ENCODE measurements at places on chromosomes 5 and 9.

GRCh38 chr9:3980771-3981170 is 319.1 kb downstream of the GLIS3 start:
- no peak for DNase-seq

DNA sequence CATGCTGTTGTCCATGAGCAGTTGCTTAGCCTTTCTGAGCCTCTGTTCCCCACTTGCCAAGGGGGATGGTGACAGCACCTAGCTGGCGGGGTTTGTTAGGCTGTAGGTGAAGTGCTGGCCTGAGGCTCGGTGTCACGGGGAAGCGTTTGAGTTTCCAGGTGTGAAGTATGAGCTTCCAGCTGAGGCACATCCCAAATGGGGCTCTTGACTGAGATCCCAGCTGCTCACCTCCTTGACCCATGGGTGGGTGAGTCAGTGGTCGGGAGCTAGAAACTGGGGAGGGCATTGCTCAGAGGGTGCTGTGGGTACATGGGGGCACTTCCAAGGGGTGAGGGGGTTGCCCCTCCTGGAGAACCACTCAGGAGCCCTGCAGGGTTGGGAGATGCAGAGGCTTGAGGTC is 26.4 kb upstream of the RNF130 start:
- no peak for DNase-seq

DNA sequence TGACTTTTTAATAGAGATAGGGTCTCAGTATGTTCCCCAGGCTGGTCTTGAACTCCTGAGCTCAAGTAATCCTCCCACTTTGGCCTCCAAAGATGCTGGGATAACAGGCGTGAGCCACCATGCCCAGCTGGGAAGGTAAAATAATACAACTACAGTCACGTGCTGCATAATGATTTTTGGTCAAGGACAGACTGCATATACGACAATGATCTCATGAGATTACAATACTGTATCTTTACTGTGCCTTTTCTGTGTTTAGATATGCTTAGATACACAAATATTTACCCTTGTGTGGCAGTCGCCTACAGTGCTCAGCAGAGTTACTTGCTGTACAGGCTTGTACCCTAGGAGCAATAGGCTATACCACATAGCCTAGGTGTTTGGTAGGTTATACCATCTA is 14.2 kb upstream of the IRF1 start:
- no peak for DNase-seq

DNA sequence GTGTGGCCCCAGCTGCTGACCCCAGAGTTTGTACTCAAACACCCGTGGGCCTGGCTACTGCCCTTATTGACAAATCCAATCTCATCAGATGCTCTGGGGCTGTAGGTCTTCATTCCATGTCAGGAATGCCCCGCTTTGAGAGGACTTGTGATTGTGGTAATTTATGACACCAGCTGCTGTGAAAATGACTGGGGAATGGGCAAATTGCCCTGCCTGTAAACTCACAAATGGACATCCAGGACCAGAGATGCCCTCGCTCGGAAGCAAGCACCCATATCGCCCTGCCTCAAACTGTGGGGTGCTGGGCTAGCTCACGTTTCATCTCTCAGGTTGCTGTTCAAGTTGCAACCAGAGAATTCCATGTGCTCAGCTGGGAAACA is 225.9 kb upstream of the MAP3K1 start:
- no peak for DNase-seq

DNA sequence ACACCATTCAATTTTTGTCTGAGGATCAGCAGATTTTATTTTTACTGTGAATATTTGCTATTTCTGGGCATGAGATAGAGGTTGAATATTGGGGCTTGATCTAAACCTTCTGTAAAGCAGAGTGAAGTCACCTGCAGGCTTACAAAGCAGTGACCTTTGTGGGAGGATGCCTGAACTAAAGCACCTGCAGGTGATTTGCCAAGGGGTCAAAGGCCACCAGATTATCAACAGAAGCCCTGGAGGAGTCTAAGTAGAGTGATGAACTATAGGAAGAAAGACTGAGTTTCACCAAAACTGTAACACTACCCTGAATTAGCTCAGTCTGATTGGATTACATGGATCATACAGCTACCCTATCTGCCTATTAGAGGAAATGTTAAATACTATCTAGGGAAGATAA is 144.3 kb upstream of the PRLR start:
- no peak for DNase-seq

DNA sequence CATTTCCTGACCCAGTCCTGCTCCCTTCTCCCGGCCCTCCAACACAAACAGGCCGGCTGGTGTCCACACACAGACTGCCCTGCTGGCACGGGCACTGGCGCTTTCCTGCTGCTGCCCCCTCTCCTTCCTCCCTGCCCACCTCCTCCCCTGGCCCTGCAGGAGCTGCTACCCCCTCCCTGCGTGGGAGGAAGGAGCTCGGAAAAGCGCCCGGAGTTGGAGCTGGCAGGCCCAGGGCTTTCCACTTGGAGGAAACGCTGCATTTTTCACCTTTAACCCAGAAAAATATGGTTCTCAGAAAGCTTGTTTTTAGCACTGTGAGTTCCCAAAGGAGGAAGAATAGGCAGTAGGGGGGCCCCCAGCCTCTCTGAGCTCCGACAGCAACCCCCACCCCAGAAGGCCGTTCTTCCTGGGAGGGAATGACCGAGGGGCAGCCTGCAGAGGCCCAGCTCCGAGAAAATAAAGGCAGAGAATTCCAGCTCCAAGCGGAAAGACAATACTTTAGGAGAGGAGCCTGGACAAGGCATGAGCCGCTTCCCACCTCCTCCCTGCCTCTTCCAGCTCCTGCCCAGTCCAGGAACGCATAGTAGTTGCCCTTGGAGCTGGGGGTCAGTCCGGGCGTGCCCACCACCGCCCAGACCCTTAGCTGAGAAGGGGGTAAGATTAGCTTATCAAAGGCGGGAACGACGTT is 88.9 kb downstream of the LIFR start:
- no peak for DNase-seq

GRCh38 chr9:72843520-72844439 is 109.1 kb downstream of the ALDH1A1 start:
- DNase-seq: no peak

GRCh38 chr9:110622368-110622767 is 42.8 kb upstream of the SVEP1 start:
- DNase-seq: no peak

DNA sequence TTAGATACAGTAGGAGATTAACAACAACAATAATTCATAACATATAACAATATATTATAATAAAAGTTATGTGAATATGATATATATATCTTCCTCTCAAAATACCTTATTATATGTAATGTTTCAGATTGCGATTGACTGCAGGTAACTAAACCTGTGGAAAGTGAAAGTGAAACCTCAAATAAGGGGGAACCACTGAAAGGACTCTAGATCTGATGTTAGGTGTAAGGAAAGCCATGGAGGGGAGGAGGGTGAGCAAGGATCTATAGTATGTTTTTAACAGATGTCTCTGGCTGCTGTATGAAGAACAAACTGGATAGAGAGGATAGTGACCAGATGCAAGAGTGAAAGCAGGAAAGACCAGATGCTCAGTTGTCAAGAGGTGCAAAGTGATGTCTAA is 5.8 kb upstream of the FSTL4 start:
- DNase-seq: no peak

- DNase-seq: no peak
Measured at GRCh38 chr9:35659340-35659739, 1.2 kb downstream of the CCDC107 start.

GRCh38 chr9:130480673-130481072 is 35.9 kb downstream of the ASS1 start:
- DNase-seq: no peak

DNA sequence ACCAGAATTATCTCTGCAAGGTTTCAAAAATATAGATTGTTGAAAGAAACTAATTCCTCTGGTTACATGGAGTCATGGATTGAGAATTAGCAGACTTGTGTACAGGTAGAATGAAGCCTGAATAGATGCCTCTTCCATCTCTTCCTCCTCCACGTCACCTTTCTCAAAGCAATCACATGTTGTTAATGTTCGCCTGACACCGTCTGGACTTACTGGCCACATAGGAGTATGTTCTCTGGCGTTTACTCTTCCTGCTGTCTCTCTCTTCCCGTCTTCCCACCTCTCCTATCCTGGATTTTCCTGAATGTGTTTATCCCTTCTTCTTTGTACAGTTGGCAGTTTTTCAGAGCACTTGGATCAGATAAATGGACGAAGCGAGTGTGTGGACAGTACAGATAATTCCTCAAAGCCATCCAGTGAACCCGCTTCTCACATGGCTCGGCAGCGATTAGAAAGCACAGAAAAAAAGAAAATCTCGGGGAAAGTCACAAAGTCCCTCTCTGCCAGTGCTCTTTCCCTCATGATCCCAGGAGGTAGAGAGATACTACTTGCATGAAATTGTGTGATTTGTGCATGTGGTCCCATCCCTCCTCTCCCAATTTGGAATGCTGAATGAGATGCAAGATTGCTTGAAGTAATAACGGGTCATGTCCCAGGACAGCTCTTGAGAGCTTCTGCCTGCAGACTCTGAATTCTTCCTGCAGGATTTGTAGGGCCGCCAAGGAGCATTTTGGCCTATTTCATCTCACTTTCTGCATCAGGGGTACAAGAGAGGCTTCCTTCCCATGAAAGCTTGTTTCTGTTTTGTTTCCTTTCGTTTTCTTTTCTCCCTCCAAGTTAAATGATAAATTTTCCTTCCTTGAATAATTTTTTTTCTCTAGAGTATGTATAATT is 47.3 kb downstream of the CD180 start:
- DNase-seq: no peak

DNA sequence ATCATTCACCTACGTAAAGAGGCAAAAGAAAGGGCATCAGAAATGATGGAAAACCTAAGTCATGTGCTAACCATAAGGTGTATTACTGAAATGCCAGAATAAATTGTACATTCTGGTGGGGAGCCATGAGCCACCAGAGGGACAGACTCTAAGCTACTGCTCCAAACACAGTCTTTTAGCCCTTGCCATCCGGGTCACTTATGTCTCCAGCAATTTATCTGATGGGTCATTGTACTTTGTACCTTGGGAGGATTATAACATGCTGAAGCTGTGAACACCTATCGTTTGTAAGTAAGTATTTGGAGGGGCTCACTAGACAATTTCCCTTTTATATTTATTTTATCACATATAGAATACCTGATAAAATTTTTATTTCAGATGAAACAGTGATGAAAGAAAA is 495.1 kb downstream of the KIF4B start:
- no peak for DNase-seq

GRCh38 chr9:36566813-36567221 is 5.9 kb upstream of the MELK start:
- DNase-seq: no peak

- DNase-seq: no peak
Measured at GRCh38 chr5:124408738-124409453, 337.5 kb downstream of the ZNF608 start.

DNA sequence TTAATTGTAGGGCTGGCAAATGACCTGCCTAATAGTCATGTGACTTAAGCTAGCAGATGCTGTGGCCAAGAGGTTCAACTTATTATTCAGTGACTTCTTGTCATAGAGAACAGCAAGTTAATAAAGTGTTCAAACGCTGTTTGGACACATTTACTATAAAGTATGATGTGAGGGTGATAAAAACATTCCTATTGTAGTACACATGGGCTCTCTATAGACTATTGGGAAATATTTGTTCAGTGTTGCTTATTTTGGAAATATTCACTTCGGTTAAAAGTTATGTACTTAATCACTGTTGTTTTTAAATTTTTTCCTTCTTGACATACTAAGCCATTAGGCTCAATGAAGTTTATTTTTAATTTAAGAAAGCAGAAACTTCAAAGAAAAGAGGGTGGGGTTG is 345.0 kb downstream of the NNT start:
- no peak for DNase-seq

DNA sequence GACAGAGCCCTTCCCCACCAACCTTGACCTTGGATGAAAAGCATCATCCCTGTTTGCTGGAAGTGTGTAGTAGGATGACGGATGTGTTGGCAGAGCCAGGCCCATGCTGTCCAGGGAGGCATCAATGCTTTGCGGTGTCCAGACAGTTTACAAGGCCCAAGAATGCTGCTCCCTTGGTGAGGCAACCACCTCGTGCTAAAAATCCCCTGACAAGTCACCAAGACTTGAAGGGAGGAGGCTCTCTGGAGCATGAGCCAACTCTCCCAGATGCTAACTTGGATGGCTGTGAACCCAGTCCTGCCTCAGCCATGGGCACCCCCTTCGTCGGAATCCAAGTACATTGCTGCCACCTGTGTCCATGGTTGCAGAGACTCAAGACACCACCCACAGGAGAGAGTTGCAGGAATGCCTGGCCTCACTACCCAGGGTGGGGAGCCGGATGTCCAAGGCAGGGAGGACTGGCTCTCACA is 9.5 kb upstream of the NKD2 start:
- no peak for DNase-seq

DNA sequence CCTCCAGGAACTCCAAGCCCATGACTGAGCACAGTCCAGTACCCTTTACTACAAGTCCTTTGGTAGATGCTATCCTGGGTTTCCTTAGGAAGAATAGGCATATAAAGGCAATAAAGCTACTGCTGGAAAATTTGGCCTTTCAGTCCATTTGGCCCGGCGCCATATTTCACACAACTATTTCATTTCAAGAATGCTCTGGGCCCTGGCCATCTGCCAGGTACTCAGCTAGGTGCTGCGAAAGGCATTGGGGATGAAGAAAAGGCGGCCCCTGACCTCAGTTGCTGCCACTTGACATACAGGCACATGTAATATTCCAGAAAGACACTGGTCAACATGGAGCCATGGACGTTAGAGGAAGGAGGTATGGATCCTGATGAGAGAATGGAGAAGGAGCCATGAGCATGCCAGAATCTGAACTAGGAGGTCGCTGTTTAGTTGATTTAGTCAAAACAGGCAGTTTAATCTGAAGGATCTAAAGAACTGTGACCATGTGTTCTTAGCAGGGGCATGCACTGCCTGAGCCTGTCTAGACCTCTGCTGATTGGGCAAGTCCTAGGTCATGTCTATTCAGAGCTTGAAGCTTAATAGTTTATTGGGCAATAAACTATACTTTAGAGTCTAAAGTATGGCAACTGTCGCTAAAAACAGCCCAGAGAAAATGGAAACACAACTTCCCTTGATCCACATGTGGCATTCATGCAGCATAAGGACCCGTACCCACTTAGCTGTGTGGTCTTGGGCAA is 149.3 kb downstream of the MELK start:
- no peak for DNase-seq

- no peak for DNase-seq
Measured at GRCh38 chr5:53749621-53750020, 189.2 kb downstream of the NDUFS4 start.

GRCh38 chr5:146336197-146336596 is 2.4 kb upstream of the POU4F3 start:
- DNase-seq: no peak

DNA sequence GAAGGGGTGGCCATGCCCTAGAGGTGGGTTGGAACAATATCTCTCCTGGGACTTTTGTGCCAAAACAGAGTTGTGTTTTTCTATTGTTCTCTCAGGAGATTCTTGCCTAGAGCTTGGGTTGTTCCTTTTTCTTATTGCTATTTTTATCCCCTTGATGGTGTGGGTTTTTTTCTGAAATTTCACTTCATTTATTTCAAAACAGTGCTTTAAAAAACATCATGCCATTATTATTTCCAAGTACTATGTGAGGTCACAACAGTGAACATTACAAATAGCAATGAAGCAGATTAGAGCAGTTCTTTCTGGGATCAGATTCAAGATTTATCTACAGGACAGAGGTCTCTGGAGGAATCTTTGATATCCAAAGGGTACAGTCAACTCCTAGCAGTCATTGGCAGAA is 76.6 kb downstream of the ACTBL2 start:
- no peak for DNase-seq

- no peak for DNase-seq
Measured at GRCh38 chr9:113771199-113771598, 104.9 kb upstream of the ZNF618 start.

Measured in activated CD4-positive, alpha-beta T cell treated with anti-CD3 and anti-CD28 coated beads, Interleukin-2, Interleukin-4, amounts not matched to agents 100 ng/mL and 50 ng/mL, durations not matched to agents 16 hours and 8 hours (primary cell).